ENCODE measurements at places on chromosomes 5 and 9. TPM values are rescaled to one million over a fixed set of nuclear protein-coding genes. Genes with fewer than 3 reads are reported as not detected.

DNA sequence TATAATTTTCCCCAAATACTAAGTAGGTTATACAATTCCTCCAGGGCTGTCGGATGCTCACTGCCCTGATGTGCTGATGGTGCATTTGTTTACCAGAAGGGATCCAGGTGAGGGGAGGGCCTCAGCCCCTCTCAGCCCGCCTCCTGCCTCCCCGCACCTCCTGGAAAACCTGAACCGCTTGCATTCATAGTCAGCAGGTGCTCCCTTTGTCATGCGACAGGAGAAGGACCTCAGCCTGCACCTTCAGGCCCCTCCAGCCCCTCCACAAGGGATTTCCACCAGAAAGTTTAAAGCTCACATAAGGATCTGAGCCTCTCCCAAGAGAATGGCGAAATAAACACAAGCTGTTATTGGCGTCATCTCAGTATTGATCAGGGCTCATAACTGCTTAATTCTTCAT lies 36.5 kb upstream of the NTNG2 start:
- H3K27ac ChIP-seq, result no peak overlapping the region
- H3K36me3 ChIP-seq, result no peaks in the 10 kb centered on the region
- H3K4me3 ChIP-seq, result no peak overlapping the region
- H3K4me1 ChIP-seq, result peaks cover 5% of the 10 kb centered on the region
- DNase-seq, result no peak

FOXD4L6 gene
- total RNA-seq, result not detected

HK3 gene
- 170 TPM for total RNA-seq

IL31RA gene
- total RNA-seq, result not detected

GRCh38 chr9:91433180-91433579 lies 9.5 kb upstream of the NFIL3 start:
- H3K4me3 ChIP-seq, result no peak overlapping the region
- H3K27me3 ChIP-seq, result no peaks in the 10 kb centered on the region
- no peak for DNase-seq
- H3K36me3 ChIP-seq, result no peaks in the 10 kb centered on the region

DNA sequence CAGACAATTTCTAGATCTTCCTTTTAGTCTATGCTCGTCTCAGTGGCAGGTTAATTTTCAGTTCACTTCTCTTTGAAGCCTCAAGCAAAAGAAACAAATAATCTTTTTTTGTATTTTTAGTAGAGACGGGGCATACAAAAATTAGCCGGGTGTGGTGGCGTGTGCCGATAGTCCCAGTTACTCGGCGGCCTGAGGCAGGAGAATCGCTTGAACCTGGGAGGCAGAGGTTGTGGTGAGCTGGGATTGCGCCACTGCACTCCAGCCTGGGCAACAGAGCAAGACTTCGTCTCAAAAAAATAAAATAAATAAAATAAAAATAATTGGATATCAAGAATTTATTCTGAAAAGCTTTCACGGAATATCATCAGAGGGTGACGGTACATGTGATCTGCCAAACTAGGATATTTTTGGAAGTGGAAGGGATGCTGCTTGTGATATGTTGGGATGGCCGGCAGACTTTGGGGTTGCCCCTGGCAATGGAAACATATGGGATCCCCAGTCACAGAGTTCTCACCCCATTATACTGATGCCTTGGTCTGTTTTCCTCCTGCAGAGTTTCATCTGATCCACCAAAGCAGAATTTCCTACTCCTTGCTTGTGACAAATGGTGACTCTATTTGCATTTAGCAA lies 7.6 kb upstream of the LCP2 start:
- H3K4me3 ChIP-seq, result no peak overlapping the region
- peaks cover 89% of the 10 kb centered on the region for H3K4me1 ChIP-seq
- H3K27ac ChIP-seq, result no peak overlapping the region
- H3K27me3 ChIP-seq, result no peaks in the 10 kb centered on the region
- no peaks in the 10 kb centered on the region for H3K36me3 ChIP-seq

DNA sequence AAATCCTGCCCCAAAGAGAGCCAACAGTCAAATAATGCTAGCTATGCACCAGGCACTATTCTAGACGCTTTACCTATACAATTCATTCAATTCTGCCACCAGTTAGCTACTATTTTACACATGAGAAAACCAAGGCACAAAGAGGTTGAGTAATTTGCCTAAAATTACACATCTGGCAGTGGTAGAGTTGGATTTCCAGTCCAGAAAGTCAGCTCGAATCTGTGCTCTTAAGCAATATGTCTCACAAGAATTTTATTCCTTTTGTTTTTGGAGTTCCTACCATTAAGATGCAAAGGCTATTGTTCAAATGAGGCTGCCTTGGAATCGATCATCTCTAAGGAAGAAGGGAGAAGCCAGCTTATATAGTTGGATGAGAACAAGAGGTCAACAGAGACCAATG lies 256.9 kb upstream of the RASA1 start:
- H3K4me1 ChIP-seq, result no peaks in the 10 kb centered on the region
- H3K27ac ChIP-seq, result no peak overlapping the region
- DNase-seq, result no peak
- no peaks in the 10 kb centered on the region for H3K27me3 ChIP-seq
- no peak overlapping the region for H3K4me3 ChIP-seq

- no peaks in the 10 kb centered on the region for H3K27me3 ChIP-seq
- DNase-seq, result no peak
- H3K36me3 ChIP-seq, result no peaks in the 10 kb centered on the region
- H3K4me1 ChIP-seq, result no peaks in the 10 kb centered on the region
Observed at GRCh38 chr9:107131108-107131799, 151.8 kb upstream of the RAD23B start.

DNA sequence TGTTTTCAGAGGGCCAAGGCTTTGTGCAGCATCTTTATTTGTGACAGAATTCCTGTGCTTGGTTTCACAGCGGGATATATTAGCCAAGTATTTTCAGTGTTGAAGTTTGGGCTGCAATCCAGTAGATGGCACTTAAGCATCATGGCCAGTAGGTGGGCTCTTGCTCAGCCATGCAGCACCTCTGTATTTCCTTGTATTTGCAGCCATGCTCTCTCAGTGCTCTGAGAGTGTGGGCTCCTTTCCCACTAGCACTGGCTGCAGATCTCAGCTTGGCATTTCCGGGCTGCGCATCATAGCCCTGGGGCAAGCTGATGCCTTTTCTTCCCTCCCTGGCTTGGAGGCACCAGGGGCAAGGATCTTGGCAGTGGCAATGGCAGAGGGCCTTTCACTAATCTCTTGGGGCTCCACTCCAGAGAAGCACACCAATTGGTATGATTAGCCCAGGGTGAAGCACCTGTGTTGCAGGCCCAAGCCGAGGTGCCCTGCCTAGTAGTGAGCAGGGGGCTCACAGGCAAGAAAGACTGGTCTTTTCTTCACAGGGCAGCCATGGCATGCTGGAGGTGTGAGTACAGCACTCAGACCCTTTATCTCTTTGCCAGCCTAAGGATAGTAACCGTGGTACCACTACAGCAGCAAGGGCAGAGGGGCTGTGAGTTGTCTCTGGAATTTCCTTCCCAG lies 48.3 kb downstream of the SLCO6A1 start:
- DNase-seq, result peak; percentile 50
- H3K4me1 ChIP-seq, result no peaks in the 10 kb centered on the region
- no peaks in the 10 kb centered on the region for H3K27me3 ChIP-seq
- H3K4me3 ChIP-seq, result no peak overlapping the region

- H3K36me3 ChIP-seq, result no peaks in the 10 kb centered on the region
- peak; percentile 82 for DNase-seq
- peaks cover 24% of the 10 kb centered on the region for H3K27me3 ChIP-seq
- H3K4me1 ChIP-seq, result peaks cover 33% of the 10 kb centered on the region
- no peak overlapping the region for H3K4me3 ChIP-seq
Observed at GRCh38 chr5:38809388-38810359, 36.1 kb upstream of the OSMR start.

- no peaks in the 10 kb centered on the region for H3K4me1 ChIP-seq
- H3K36me3 ChIP-seq, result no peaks in the 10 kb centered on the region
- no peak for DNase-seq
- H3K4me3 ChIP-seq, result no peak overlapping the region
Observed at GRCh38 chr9:30628915-30629567, 1755.4 kb upstream of the ACO1 start.

PCDHB15 gene
- 5.6 TPM for total RNA-seq

DNA sequence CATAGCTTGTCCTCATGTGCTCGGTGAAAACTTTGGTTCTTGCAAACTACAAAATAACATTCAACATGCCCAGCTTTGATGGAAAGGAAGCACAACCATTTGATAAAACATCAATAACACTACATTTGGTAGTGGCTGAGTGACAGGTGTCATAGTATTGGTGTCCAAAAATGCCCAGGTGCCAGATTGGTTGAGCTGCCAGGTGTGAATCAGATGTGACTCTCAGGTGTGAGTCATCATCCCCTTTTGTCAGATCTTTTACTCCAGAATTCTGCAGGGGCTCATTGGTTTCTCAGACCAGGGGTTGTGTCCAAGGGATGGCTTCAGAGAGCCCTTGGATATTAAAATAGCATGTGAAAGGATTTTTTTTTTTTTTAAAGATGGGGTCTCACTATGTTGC lies 22.5 kb upstream of the POMT1 start:
- DNase-seq, result no peak
- H3K27me3 ChIP-seq, result no peaks in the 10 kb centered on the region
- no peaks in the 10 kb centered on the region for H3K4me1 ChIP-seq
- no peak overlapping the region for H3K4me3 ChIP-seq
- H3K27ac ChIP-seq, result no peak overlapping the region

- H3K36me3 ChIP-seq, result no peaks in the 10 kb centered on the region
- H3K4me1 ChIP-seq, result peaks cover 88% of the 10 kb centered on the region
- H3K4me3 ChIP-seq, result no peak overlapping the region
- H3K27me3 ChIP-seq, result no peaks in the 10 kb centered on the region
- no peak overlapping the region for H3K27ac ChIP-seq
Observed at GRCh38 chr5:80215523-80215922, 40.3 kb downstream of the SERINC5 start.

GRCh38 chr5:81856948-81857928 lies 106.3 kb upstream of the SSBP2 start:
- DNase-seq, result peak; percentile 78
- H3K4me1 ChIP-seq, result peaks cover 8% of the 10 kb centered on the region
- no peak overlapping the region for H3K27ac ChIP-seq
- no peaks in the 10 kb centered on the region for H3K36me3 ChIP-seq
- no peaks in the 10 kb centered on the region for H3K27me3 ChIP-seq

GZMA gene
- total RNA-seq, result 22.0 TPM

VCAN gene
- 70.3 TPM for total RNA-seq

ARL10 gene
- total RNA-seq, result 9.0 TPM

DNA sequence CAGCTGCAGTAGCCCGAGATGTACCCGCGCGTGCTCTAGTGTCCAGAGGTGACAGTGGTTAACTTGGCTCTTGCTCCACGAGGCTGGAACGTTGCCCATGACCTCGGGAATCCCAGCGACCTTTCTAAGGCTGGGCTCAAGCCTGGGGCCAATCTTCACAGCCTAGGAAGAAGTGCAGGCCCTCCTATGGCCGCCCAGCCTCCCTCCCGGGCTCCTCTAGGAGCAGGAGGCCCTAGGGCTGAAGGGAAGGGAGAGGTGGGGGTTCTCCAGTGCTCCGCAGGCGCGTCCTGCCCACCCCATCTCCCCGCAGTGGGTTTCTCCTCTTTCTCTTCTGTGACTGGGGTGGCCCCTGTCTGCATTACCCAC lies 13.3 kb downstream of the NR2F1 start:
- peaks cover 8% of the 10 kb centered on the region for H3K4me1 ChIP-seq
- H3K4me3 ChIP-seq, result no peak overlapping the region
- peaks cover 23% of the 10 kb centered on the region for H3K27me3 ChIP-seq
- no peak overlapping the region for H3K27ac ChIP-seq

DNA sequence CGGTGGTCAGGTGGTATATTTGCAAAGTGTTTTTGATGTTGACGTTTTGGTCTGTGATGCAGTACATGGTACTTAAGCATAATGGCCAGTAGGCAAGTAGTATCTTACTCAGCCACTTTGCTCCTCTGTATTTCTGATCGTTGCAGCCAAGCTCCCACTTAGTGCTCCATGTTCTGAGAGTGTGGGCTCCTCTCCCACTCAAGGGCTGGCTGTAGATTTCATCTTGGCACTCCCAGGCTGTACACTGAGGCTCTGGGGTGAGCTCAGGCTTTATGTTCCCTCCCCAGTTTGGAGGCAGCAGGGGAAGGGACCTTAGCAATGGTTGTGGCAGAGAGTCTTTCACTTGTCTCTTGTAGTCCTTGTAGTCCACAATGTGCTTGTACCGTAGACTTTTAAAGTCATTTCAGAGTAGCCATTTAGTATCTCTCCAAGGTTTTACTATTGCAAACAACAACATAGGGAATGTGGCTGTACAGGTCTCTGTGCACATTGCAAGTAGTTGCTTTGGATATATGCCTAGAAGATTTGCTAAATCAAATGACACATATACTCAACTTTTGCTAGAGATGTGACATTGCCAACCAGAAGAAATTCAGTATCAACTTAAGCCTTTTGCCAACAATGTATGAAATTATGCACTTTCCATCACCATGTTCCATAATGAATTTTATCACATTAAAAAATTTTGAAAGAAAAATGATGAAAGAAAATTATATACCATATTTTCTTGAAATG lies 304.3 kb upstream of the CTNND2 start:
- no peak for DNase-seq
- H3K4me1 ChIP-seq, result no peaks in the 10 kb centered on the region
- H3K27me3 ChIP-seq, result no peaks in the 10 kb centered on the region
- H3K27ac ChIP-seq, result no peak overlapping the region

DNA sequence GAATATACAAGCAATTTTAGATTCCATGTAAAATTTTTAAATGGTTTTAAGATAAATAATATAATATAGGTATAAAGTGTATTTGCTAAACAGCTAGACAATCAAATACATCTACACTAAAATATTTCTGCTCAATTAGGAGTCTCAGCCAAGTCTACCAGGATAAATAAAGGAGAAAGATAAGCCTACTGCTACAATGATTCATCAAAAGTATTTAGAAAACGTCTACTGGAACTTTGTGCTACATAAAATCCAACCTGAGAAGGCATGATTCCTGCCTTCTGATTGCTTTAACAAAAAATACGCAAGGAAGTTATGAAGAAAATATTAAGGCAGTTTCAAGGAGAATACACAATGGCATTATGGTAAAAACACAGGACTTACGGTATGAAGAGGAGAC lies 570.6 kb downstream of the EFNA5 start:
- no peaks in the 10 kb centered on the region for H3K36me3 ChIP-seq

DNA sequence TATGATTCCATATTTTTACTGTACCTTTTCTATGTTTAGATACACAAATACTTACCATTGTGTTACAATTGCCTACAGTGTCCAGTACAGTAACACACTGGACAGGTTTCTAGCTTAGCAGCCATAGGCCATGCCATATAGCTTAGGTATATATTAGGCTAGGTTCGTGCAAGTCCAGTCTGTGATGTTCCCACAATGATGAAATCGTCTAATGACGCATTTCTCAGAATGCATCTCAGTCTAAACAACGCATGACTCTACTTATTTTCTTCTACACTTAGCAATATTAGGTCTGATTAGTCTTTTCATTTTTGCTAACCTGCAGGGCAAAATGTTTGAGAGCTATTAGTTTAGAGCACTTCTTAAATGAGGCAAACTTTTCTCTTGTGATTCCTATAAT lies 22.7 kb downstream of the OR2S2 start:
- no peaks in the 10 kb centered on the region for H3K27me3 ChIP-seq
- DNase-seq, result no peak
- H3K36me3 ChIP-seq, result no peaks in the 10 kb centered on the region
- no peaks in the 10 kb centered on the region for H3K4me1 ChIP-seq

GRCh38 chr9:136726631-136727191 lies 14.3 kb downstream of the DIPK1B start:
- H3K36me3 ChIP-seq, result peaks cover 6% of the 10 kb centered on the region
- H3K4me3 ChIP-seq, result peak overlapping the region; percentile 88
- no peaks in the 10 kb centered on the region for H3K27me3 ChIP-seq
- DNase-seq, result no peak

MRPL36 gene
- total RNA-seq, result 22.0 TPM

Data from spleen (tissue), 13 donors.